ENCODE measurements at places on chromosomes 6 and 20.

- DNase-seq, result no peak
Observed at GRCh38 chr6:36245572-36246061, 24.2 kb upstream of the PNPLA1 start.

- no peak for DNase-seq
Observed at GRCh38 chr6:33241968-33242367, 29.7 kb downstream of the VPS52 start.

DNA sequence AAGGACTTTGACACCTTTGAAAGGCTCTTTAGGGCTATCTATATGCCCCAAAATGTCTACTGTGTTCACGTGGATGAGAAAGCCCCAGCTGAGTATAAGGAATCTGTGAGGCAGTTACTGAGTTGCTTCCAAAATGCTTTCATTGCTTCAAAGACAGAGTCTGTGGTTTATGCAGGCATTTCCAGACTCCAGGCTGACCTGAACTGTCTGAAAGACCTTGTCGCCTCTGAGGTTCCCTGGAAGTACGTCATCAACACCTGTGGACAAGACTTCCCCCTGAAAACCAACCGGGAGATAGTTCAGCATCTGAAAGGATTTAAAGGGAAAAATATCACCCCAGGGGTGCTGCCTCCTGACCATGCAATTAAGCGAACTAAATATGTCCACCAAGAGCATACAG, 65.2 kb downstream of the GCNT2 start:
- no peak for DNase-seq

DNA sequence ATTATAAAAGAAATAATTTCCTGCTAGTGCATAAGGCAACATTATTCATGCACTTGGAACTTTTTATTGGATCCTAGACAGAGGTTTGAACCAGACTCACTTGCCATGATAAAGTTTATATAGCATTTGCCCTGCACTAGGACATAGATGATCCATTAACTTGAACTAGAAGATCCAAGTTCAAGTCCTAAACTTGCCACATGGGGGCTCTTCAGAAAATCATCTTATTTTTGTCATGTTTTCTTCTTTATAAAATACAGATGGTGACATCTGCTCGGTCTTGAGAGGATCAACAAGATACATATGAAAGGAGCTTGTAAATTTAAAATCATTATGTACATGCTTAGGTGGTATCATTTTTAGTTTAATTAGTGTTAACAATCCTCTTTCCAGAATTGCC, 94.5 kb downstream of the SIM1 start:
- DNase-seq, result no peak

DNA sequence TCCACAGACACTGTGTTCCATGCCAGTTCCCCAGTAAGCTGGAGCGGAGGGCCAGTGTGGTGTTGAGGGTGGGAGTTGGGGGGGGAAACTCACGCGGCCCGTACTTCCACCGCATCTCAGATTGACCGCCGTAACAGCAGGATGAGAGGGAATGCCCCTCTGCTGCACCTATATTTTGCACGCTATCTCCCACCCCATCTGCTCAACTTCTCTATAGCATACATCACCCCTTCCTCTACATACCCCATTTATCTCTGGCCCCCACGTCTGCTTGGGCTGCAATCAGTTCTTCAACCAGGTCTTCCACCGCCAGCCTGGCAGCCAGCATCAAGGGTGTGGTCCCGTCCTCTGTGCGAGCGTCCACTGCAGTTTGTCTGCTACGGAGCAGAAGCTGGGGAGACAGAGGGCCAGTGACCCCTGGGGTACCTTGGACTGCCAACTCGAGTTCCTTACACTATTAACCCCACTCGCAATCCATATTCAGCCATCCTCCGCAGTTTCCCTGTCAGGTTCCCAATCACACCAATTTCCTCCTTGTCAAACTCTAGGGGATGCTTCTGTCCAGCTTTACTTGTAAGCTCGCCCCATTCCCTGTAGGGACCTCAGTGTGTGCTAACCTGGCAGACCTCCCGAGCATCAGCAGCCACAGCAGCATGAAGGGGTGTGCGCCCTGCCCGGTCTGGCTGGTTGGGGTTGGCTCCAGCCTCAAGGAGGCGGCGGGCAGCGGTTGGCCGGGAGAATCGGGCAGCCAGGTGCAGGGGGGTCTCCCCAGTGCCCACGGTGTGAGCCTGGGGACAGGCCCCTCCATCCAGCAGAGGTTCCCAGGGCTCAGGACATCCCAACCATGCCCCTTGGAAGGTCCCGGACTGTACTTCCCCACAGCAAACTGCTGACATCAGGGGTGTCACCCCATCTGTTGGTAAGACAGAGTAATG, 4.5 kb upstream of the GPSM3 start:
- DNase-seq, result no peak
